Nucleus accumbens (tissue), 56 donors: ENCODE measurements at places on chromosomes 16 and 17.

- DNase-seq: no peak
These were observed 169.1 kb downstream of the HS3ST3B1 start for GRCh38 chr17:14469971-14470370.

- no peak for DNase-seq
These were observed 8.6 kb downstream of the COG1 start for GRCh38 chr17:73201215-73202069.

DNA sequence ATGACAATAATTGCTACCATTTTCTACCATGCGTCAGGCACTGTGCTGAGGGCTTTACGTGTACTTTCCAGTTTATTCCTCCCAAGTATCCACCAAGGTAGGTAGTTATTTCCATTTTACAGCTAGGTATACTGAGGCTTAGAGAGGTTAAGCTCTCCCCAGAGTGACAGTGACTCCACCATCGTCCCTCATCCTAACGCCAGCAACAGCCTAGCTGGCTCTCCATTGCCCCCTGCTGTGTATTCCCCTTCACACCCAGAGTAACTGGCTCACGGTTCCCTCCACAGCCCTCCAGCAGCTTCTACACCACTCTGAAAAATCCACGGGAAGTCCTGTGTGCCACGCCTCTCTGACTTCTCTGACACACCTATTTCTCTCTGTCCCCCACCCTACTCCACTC, 7.1 kb upstream of the ASGR1 start:
- no peak for DNase-seq

DNA sequence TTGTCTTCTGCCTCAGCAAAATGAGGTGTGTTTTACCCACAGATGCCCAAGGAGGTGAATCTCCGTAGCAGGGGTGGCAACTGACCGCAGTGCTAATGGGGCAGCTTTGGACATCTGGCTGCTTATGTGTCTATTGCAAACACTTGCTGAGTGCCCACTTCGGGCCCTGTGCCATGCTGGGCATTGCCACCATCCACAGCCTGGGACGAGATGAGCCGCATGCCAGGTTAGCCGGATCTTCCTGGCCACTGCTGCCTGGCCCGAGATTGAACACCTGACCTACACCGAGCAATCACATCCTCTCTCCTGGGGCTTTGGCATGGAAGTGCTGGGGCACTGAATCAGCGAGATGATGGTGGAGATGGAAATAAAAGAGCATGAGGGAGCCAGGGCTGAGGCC, 238.7 kb downstream of the GSG1L start:
- no peak for DNase-seq
